Stimulated activated CD8-positive, alpha-beta memory T cell treated with anti-CD3 and anti-CD28 coated beads, Interleukin-15, amount 100 ng/mL, for 24 hours (primary cell): ENCODE measurements at places on chromosomes 3 and 15.

DNA sequence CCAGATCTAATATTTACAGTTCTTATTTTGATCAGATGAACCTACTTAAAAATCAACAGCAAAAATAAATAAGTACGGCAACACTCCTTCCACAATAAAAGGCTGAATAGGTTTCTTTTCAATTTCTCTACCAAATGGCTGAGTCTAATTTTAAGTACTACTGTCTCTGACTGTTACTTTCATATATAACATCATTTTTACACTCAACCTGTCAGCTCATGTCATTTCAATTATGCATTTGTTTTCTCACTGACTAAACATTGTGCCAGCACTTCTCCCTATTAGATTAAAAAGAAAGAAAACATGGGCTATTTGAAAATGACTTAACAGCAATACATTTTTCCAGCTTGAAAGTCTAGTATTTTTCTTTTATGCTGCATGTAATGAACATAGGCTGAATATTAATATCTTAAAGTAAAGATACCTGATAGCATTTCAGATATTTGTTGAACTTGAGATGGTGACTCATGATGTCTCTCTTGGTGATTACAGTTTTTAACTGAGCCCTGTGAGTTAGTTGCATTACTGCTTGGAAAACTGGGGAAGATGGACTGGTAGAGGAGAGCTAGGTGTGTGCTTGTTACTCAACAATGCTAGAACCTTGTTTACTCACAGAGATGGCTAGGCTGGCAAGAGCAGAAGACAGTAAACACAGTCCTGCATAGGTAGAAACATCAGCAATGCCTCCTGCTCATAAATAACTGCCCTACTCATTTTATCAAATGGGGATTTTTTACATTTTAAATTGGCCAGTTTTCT, 73.9 kb downstream of the PEX5L start:
- DNase-seq, result no peak

DNA sequence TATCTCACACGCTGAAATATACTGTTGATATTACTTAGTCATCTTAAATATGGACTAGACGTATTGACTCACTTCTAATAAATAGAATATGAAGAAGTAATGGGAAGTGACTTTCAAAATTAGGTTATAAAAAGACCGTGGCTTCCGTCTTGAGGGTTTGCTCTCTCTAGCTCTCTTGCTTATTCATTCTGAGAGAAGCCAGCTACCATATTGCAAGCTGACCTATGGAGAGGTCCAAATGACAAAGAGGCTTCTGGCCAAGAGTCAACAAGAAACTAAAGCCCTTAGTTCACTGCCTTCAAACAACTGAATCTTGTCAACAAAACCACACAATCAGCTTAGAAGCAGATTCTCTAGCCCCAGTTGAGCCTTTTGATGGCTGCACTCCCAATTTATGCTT, 46.1 kb downstream of the SLC9C1 start:
- no peak for DNase-seq

GRCh38 chr3:77323626-77324025, 283.7 kb downstream of the ROBO2 start:
- no peak for DNase-seq

- DNase-seq, result no peak
Measured at GRCh38 chr3:129587566-129588210, 18.8 kb downstream of the PLXND1 start.

- DNase-seq, result no peak
Measured at GRCh38 chr15:84883916-84884781, at the start of gene SLC28A1. Gene SLC28A1, plus strand, starts transcription at chr15:84884662. Its CDS starts 3,099 bp downstream, at chr15:84887761.

DNA sequence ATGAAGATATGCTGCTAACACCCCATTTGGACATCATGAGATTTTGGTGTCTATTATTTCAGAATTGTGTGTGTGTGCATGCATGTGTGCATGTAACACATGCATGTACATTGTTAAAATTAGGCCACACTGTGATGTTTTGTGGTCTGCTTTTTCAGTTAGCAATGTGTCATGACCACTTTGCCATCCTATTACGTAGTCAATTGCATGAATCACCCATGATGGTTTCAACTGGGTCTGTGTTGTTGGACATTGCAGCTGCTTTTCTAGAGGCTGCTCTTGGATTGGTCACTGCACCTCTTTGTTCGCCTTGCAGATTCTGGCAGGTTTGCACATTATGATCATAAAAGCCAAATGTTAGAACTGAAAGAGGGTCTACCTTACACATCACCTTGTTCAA, 101.0 kb upstream of the THBS1 start:
- no peak for DNase-seq
